Hepatic stellate cell (primary cell): ENCODE measurements at places on chromosomes 1 and 21.

GRCh38 chr1:208272311-208272710, 28.1 kb upstream of the PLXNA2 start:
- no peak for DNase-seq

DNA sequence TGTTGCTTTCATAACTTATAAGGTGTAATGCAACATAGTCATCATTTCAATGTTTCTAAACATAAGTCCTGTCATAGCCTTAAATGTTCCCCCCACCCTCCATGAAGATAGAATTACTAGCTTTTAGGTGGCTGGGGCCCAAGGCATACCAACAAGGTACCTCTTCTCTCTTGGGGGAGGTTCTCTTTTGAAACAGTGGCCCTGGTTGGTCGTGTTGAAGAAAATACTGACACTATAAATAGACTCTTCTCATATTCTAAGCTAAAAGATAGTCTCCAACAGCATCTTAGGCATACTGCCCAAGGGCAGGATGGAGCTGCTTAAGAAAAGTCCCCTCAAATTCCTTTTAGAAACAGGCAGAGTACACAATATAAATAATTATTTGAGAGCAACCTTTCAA, 255.0 kb downstream of the FAF1 start:
- no peak for DNase-seq

DNA sequence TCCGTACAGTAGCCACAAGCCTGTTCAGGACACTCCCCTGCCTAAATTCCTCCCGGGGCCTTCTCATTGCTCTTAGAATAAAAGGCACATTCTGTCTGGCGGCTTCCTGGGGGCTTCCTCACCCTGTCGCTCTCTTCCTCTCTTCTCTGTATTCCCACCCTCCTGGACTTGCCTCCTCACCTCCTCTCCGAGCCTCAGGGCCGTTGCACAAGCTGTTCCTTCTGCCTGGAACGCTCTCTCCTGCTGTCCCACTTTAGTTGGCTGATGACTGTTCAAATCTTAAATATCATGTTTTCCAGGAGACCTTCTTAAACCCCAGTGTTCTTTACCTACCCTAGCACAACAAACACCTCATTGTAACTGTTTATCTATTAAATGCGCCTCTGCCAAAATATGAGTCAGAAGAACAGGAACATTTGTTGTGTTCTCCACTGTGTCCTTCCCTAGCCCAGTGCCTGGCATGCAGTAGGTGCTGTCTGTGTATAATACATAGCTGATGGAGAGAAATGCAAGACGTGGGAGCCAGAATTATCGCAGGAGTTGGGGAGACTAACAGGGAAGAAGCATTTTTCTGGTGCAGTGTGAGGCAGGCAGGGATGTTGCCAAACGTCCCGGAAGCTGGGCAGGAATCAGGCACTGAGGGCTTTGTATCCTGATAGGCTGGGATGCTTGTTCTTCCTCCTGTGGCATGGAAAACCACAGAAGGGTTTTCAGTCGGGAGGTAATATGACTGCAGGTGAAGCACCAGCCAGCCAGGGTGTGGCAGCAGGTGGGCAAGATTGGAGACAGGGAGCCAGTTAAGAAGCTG, 24.1 kb upstream of the THRAP3 start:
- DNase-seq: no peak

DNA sequence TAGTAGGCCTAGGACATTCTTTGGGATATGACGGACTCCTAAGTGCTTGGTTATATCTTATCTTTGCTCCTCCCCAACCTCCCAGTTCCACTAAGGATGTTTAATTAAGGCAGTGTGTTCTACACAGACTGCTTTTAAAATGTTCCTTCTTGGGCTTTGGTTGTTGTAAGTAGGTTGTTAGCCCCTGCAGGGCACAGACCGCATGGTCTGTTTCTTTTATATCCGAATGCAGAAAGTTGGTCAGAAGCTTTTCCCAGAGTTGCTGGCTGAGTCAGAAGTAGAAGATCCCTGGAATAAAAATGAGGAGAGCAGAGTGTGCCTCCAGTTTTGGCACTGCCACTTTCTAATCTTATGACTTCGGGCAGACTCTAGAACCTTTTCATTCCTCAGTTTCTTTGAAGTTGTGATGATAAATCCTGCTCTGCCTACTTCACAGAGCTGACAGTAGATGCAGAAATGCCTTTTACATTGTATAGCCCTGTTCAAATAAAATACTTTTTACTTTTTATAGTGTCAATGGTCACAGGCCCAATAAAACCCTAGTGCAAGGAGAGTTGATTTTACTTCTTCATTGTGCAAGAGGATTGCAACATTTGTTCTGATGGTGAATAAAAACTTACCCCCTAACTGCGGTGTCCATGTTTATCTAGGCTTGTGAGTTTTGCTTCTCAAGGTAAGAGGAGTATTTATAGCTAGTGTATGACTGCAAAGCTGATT, 18.4 kb downstream of the FMN2 start:
- no peak for DNase-seq

GRCh38 chr1:115437196-115437595, 99.1 kb upstream of the NGF start:
- DNase-seq: no peak
